T-helper 1 cell (primary cell): ENCODE measurements at places on chromosomes 12 and 14.

DNA sequence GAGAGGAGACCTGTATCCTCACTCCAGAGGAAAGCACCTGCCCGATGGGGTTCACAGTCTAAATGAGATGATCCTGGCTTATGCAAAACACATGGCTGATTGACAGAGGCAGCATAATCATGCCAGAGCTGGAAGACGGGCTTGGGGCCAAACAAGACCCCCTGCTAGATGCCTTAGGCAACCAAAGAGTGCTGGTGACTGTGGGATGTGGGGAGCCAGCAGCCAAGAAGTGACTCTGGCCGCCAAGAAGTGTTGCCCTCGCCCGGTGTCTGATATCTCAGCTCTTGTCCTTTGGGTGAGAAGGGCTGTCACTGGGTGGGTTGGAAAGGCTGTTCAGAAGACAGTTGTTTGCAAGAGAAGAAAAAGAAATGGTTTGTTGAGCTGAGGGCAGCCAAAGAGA, 56.7 kb downstream of the PLEKHG3 start:
- DNase-seq, result no peak

GRCh38 chr14:69093631-69094421, 59.1 kb downstream of the DCAF5 start:
- no peak for DNase-seq

DNA sequence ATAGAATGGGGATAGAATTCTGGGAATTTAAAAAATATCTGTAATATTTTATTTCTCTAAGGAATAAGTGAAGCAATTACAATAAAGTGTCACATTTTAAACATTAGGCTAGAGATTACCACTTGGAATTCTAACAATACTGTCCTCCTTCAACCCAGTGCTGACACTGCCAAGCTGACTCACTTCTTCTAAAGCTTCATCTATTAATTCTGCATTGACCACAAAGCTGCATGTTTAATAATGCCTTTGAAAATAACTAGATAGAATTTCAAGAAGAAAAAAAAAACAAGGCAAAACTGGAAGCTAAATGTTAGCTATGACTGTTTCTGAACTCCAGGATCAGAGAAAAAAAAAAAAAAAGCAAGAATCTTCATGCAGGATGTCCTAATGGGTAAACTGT, 970.7 kb upstream of the FBXO33 start:
- no peak for DNase-seq

DNA sequence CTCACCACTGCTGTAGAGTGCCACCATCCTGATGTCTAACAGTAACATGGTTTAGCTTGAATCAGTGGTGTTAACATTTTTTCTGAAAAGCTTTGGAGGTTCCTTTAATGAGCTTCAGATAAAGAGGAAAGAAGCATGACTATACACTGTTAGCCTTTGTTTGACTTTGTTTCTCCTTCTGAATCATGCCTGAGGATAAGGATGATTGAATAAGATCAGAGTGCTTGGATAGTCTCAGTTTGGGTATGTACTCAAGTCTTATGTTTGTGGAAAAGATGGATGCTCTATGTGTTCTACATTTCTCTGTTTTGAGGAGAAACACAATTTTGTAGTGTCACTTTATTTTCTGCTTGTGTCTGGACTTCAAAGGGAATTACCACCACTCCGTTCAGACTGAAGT, 42.0 kb downstream of the GPATCH2L start:
- DNase-seq, result no peak

- no peak for DNase-seq
Measured at GRCh38 chr12:106429043-106429552, 71.5 kb downstream of the POLR3B start.

DNA sequence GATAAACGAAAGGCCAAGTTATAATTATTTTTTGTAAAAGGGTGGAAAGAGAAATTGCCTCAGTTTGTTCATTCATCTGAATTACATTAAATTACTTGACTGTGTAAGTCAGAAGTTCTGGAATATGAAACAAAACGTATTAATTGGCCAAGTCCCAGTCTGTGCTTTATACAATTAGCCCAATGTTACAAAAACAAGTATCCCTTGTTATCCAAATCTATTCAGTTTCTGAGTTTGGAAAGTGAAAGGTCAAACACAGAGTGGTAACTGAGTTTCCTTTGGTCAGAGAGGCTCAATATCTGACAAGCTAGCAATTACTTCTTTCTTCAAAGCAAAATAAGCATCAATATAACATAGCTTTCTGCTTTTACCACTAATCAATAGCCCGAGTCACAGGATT, 62.6 kb downstream of the SPPL3 start:
- DNase-seq, result no peak

DNA sequence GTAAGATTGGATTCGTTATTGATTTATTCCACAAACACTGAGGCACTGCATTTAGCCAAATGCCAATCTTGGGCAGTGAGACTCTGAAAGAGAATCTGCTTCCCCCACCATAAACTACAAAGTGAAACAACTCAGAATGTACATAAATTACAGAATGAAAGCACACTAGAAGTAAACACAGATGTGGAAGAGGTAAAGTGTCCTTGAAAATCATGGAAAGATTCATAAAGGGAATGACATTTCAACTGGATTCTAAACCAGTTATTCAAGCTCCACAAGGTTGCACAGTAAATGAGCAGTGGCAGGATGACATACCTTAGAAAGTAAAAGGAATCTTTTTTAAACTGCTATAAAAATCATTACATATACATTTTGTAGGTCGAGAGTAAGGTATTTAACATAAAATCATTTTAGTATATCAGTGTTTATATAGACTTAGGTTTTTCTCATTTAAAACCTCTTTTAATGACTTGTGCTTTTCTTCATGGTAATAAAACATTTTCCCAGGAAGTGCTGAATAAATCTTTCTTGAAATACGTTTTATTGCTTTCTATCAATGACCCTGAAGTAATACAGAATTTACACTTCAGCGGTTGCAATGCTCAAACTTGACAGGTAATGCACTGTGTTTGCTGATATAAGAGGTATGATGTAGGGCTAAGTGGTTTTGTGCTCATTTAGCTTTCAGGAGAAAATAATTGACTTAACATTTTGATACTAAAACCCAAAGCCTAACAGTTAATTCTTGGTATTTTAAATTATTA, 270.6 kb downstream of the NAV3 start:
- no peak for DNase-seq

- no peak for DNase-seq
Measured at GRCh38 chr14:59819446-59820088, 51.0 kb downstream of the RTN1 start.

DNA sequence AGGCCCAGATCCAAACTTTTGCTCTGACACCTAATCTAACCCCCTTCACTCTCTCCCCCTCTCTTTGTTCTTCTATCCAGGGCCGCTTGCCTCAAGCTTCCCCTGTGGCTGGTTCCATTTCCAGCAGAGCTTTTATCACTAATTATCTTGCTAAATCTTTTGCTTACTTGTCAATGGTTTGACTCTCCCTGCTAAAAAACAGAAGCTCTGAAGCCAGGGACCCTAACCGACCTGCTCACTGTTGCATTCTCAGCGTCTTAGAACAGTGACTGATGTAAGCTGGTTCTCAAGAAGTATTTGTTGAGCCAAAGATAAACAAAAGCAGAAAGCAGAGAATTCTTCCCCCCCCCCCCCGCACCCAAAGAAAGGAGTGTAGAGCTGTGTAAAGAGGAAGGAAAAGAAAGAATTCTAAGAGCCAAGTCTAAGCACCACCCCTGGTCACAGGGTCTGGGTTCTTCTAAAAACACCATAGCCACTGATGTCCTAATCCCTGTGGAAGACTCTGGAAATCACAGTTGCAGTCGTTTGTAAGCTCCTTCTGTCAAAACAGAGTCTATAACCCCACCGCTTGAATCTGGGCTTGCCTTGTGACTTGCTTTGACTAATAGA, 385.8 kb downstream of the MED13L start:
- DNase-seq, result no peak

DNA sequence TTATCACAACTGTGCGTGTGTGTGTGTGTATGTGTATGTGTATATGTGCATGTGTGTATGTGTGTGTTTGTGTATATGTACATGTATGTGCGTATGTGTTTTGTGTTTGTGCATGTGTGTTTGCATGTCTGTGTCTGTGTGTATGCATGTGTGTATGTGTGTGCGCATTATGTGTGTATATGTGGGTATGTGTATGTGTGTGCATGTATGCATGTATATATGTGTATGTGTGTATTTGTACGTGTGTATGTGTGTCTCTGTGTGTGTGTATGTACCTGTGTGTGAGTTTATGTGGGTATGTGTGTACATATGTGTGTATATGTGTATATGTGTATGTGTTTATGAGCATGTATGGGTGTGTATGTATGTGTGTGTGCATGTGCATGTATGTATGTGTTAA, 37.6 kb upstream of the PIWIL1 start:
- DNase-seq, result no peak

DNA sequence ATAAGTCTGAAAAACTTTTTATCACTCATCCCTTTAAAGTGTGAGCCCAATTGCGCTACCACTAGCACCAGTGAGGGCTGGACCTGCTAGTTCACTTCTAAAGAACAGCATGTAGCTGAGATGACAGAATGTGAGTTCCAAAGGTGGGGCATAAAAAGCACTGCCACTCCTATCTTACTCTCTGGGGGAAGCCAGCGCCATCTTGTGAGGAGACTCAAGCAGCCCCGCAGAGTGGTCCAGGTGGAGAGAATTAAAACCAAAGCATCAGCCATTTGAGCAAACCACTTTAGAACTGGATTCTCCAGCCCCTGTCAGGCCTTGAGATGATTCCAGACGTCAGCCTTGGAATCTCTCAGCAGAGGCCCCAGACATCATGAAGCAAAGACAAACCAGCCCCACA, 39.9 kb downstream of the TMEM132D start:
- no peak for DNase-seq

- DNase-seq, result no peak
Measured at GRCh38 chr14:65461730-65462129, 49.2 kb downstream of the FUT8 start.

DNA sequence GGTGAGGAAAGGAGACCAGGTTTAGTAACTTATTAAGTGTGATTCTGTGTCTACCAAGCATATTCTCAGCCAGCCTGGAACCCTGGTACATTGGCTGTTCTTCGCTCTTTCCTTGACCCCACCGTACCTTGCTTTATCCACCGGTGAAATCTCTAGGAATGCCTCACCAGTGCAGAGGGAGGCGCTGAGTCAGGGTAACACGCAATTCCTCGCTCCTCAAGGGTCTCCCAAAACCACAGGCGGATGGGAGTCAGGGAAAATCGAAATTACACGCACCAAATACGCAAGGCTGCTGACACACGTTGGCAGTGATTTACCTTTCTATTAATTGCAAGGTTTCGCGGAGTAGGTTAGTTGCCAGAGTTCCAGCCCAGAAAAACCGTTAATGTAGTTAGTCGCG, 845 bp downstream of the L3HYPDH start:
- DNase-seq, result no peak

GRCh38 chr14:106509176-106509575, 982.8 kb downstream of the TMEM121 start:
- no peak for DNase-seq

- DNase-seq, result no peak
Measured at GRCh38 chr12:103697971-103698751, 111.1 kb downstream of the STAB2 start.

GRCh38 chr12:124939421-124940142, 25.1 kb upstream of the UBC start:
- DNase-seq, result peak; percentile 61

GRCh38 chr12:117564881-117565280, 203.5 kb upstream of the NOS1 start:
- no peak for DNase-seq

GRCh38 chr12:63354969-63355368, 204.0 kb upstream of the AVPR1A start:
- no peak for DNase-seq

- peak; percentile 51 for DNase-seq
Measured at GRCh38 chr12:124493809-124494750, 73.3 kb downstream of the NCOR2 start.

- DNase-seq, result no peak
Measured at GRCh38 chr14:89270439-89271227, 146.4 kb downstream of the FOXN3 start.

GRCh38 chr14:89078021-89078795, 253.8 kb downstream of the TTC8 start:
- DNase-seq, result no peak

DNA sequence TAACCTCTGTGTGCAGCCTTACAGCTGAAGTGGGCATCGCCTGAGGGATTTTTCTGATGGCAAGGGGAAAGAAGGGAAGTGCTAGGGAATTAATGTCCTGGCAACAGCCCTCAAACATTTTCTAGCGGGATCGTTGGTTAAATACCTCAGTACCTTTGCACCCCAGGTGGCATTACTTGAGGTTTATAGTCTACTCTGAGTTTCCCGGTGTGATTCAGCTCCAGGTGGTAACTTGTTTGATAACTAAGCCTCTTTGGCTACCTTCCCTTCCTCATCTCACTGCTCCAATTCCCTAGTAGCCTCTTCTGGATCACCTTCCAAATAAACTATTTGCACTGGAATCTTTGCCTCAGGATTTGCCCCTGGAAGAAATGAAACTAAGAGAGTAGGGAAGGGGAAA, 237.0 kb upstream of the SSTR1 start:
- DNase-seq, result no peak

GRCh38 chr12:92961949-92962348, 32.9 kb upstream of the EEA1 start:
- no peak for DNase-seq

- no peak for DNase-seq
Measured at GRCh38 chr14:102252834-102253801, 51.8 kb downstream of the MOK start.

GRCh38 chr12:46562625-46563225, 190.2 kb upstream of the SLC38A2 start:
- DNase-seq, result peak; percentile 46

GRCh38 chr12:121724925-121725324, 12.4 kb downstream of the TMEM120B start:
- DNase-seq, result no peak

DNA sequence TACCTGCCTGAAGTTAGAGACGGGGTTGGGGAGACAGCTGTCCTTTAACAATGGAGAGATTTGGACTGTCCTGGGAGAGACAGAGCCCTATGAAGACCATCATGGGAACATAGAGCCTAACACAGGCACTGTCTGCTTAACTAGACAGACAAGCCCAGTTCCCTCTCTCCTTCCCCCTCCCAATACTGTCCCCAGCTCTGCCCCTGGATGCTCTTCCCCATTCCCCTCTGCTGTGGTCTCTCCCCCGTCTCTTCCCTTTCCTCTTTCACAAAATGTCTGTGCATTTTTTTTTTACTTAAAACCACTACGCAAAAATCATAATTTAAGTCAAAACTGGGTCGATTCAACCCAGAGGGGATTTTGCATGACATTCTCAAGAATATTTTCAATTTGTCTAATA, 232.9 kb downstream of the CHST11 start:
- DNase-seq, result no peak

- no peak for DNase-seq
Measured at GRCh38 chr12:72074956-72075355, 136.3 kb downstream of the TPH2 start.

- no peak for DNase-seq
Measured at GRCh38 chr14:22606380-22606779, 8.3 kb downstream of the ABHD4 start.

DNA sequence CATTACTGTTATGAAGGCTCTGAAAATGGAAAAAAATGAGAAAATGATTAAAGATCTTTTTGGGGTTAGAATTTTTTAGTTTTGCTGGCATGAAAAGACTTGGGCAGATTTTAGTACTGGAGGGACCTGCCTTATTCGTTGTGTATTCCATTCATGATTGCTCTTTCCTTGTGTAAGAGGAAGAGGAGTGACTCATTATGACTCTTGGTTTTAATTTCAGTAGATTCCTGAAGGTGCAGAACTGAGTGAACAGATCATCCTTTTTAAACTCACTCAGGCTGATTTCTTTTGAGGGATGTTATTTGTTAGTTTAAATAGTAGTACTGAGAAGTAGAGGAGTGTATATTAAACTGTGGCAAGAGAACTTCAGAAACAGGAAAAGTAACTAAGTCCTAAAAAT, 41.6 kb downstream of the AKAP6 start:
- DNase-seq, result no peak
